ENCODE measurements at places on chromosomes 7 and 10.
A peak's percentile ranks its signal among the peaks of the same experiment; 100 is the strongest.

GRCh38 chr10:78740976-78741915 lies 327.5 kb upstream of the ZMIZ1 start:
- DNase-seq = no peak

DNA sequence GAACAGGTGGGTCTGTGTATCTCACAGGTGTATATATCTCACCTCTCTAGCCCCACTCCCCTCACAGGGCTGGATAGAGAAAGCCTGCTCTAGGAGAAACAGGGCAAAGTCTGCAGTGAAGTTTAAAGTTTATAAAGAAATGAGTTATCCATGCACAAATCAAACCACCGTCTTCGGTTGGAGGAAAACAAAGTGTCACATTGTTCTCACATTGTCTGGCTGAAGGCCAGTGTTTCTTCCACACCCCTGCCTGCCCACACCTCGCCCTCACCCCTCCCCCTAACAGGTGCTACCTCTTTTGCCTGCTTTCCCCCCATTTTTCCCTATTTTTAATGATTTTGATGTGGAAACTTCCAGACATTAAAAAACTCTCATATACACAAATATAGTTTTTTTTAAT lies 25.8 kb downstream of the AQP1 start:
- no peak for DNase-seq

DNA sequence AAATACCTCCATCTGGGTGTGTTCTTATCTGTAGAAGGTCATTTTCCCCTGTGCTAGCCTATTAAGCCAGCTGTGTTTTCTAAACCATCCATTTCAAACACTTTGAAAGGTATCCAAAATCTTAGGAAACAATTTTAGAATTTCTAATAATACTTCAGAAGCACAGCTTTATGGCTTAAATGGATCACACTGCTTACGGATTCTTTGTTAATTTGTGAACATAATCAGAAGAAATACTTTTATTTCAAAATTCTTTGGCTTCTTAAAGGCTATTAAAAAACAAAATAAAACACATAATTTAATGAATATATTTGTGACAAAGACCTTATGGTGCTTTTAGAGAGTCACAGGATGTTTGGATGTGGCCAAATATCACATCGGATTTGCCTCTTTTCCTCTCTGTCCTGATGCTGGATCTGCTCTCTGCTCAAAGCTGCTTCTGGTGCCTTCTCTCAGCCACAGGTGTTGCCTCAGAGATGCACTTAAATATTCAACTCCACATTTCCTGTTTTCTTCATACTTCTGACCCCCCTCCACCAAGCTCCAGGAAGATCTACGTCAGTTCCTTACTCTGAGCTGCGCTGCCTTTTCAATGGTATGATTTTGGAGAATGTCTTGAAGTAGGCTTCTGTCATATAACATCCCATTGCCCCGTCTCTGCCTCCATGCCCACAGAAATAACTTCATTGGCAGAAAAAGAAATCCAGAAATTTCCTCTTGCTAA lies 230.6 kb downstream of the MLLT10 start:
- no peak for DNase-seq

- DNase-seq = peak; percentile 6
Observed at GRCh38 chr10:29392376-29393021, 103.6 kb downstream of the LYZL1 start.

DNA sequence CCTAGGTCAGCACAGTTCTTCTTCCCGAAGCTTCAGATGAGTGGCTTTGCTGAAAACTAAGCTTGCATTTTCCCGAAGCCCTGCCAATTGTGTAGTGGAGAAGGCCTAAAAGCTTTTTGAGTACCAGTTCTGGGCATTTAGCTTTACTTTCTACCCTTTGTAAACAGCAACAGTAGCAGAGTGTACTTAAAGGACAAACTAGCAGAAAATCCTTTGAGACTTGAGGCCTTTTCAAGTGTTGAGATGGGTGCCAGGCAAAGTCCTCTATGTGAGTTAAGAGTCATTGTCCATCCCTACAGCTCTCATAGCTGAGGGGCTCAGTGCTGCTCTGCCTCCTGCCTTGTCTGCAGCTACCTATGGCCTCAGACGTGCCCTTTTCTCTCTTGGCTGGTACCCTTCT lies 368.2 kb downstream of the CCSER2 start:
- DNase-seq = no peak

- DNase-seq = no peak
Observed at GRCh38 chr7:142301923-142302550, 44.2 kb upstream of the PRSS58 start.

- DNase-seq = no peak
Observed at GRCh38 chr7:81725812-81726127, 44.1 kb downstream of the HGF start.

DNA sequence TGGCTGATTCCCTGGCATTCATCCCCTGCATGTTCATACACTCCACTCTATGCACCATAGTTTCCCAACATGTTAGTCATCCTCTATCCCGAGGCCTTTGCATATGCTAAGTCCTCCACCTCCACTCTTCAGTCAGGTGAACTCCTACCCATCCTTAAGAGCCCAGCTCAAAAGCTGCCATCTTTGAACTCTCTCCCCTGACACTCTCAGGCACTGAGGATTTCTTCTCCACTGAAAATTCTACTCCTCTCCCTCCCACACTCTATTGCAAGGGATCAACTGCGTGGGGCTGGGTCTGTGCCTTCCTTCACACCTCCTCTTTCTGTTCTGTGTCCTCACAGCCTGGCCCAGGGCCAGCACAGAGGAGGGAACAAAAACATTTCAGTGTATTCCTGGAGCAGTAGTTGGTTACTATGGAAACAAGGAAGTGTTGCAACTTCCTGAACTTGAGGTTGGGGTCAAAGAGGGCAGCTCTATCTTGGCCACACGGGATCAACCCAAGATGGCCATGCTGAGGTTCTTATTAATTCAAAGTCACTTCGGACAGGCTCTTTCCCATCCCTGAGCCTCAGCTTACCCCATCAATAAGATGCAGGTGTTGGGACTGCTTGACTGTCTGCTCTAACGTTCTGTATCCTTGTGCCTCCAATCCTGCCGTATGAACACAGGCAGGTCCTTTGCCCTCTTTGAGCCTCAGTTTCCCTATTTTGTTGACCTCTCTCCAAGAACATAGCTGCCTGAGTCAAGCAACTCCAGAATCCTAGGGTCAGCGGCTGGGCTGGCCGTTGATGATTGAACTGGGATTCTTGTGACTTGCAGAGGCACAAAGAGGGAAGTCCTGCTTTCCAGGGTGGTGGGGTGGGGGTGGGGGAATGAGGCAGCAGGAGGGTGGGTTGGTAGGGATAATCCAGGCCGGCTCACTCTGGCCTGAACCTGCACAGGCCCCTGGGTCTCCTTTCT lies 15.5 kb downstream of the ZMIZ1 start:
- no peak for DNase-seq

- DNase-seq = no peak
Observed at GRCh38 chr7:90560730-90561129, 35.4 kb upstream of the CDK14 start.

GRCh38 chr7:50775231-50775630 lies 7.5 kb downstream of the GRB10 start:
- DNase-seq = no peak

GRCh38 chr10:725302-725701 lies 35.8 kb upstream of the DIP2C start:
- no peak for DNase-seq

DNA sequence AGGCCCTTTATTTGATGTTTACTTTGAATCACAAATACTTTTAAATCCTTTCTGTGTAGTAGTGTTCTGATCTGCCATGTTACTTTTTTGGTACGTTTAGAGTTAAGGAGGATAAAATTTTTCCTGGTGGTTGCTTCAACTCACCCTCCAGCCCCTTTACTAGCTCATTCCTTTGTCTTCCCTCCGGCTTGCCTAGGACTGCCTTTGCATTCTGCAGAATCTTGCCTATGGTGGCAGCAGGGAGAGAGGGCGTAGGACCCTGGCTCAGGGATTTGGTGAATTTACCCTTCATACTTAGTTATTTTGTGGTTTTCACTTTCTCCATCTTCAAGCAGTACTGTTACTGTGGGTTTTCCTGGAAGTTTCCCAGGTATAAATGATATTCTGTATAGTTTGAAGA lies 833.5 kb downstream of the XPNPEP1 start:
- no peak for DNase-seq

DNA sequence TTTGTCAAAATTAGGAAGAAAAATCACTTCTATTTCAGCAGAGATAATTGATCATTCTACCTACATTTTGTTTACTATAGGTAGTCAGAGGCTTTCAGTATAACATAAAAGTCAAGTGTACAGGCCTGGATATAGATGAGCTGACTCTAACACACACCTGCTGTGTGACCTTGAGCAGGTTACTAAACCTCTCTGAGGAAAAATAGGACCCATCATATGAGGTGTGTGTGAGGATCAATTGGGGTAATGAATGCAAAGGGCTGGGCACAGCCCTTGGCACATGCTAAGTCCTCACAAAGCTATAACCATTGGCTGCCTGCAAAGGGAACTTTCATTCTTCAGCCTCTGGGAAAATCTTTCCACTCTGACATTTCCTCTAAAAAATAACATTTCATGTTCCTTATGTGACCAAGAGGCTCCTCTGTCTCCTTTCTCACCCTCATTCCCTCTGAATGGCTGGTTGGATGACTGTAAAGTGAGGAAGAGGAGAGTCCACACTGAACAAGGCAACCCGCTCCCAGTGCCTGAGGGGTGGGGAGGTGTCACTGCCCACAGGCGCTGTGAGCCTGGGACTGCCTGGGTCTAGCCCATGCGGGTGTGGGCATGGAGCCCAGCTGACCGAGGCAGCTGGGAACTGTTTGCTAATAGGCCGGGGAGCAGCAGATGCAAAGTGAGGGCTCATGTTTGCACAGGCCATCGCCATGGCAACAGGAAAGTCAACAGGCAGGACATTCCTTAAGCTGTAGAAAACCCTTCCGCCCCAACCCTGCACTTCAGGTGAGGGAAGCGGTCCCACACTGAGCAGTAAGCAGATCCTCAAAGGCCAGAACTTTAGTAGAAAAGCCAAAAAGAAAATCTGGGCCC lies 36.8 kb downstream of the MYOF start:
- peak; percentile 72 for DNase-seq

GRCh38 chr10:637771-638195 lies 51.7 kb downstream of the DIP2C start:
- no peak for DNase-seq

DNA sequence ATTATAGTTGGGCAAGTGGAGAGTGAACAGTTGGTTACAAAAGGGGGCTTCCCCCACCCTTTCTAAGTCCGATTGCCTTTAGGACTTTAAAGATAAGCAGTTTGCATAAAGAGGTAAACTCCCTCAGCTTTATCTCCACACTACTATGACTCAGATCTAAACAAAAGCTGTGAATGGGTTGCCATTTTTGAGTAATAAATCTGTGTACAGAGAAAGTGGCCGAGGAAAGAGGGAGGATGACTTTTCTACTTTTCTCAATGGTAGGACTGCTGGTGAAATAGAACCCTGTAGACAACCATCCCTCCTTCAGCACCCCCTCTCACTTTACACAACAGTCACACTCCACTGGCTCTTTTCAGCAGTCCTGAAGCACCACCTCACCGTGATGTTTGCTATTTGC lies 71.2 kb downstream of the DNMBP start:
- DNase-seq = no peak

DNA sequence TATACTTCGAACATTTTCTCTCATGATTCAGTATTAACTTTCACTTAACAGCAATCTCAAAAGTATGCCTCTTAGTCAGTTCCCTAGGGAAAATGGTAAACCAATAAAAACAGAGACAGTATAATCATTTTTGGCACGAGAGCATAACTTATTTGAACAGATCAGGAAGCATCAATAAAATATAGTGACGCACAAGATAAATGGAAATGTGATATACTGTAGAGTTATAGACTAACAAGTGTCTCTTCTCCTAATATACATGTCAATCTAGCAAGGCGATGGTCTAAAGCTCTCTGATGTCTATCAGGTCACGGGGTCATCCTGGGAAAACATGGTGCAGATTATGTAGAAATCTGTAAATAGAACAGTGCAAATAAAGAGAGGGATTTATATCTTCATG lies 131.6 kb downstream of the HGF start:
- DNase-seq = no peak

- DNase-seq = no peak
Observed at GRCh38 chr10:1597370-1598146, 139.8 kb downstream of the ADARB2 start.

DNA sequence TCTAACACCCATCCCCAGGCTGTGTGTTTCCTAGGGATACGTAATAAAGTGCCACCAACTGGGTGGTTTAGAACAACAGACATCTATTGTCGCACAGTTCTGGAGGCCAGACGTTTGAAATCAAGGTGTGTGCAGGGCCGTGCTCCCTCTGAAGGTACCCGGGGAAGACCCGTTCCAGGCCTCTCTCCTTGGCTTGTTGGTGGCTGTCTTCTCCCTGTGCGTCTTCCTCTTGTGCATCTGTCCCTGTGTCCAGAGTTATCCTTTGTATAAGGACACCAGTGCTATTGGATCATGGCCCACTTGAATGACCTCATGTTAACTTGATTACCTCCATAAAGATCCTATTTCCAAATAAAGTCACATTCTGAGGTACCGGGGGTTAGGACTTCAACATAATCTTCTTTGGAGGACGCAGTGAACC lies 15.6 kb downstream of the GRK5 start:
- no peak for DNase-seq

GRCh38 chr10:75924309-75924902 lies 493.0 kb downstream of the LRMDA start:
- no peak for DNase-seq

DNA sequence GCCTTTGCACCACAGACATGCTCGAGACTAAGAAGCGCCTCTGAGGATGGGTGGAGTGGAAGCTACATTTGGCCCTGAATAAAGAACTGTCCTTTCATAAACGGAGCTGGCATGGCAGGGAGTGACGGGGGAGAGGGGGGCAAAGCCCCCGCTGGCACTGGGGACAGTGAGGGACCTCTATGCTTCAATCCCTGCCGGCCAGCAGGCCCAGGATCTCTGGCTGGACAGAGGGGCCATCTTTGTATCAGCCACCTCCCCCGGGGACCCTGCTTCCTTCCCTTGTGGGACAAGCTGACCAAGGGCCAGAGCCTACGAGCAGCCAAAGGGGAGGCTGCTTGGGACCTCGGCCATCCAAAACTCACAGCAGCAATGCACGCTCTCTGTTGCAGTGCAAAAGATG lies 28.2 kb upstream of the ECHDC3 start:
- no peak for DNase-seq

DNA sequence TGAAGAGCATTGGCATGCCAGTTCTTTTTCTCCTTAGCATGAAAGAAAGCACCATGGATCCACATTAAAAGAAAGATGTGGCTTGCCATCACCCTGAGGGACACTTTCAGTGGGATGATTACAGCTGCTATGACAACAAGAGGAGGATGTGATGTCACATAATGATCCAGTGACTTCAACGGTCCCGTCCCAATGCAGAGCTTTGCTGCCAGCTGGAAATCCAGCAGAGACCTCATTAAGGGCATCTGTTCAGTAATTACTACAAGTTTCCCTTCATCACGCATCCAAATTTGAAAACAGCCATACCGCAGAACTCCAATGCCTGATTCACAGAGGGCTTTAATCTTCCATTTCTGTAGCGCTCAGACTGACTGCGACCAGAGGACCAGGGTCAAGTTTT lies 206.6 kb downstream of the LSM5 start:
- DNase-seq = no peak

- no peak for DNase-seq
Observed at GRCh38 chr7:151681726-151682125, 162.0 kb upstream of the RHEB start.
